ENCODE measurements at places on chromosomes 11 and 22.

DNA sequence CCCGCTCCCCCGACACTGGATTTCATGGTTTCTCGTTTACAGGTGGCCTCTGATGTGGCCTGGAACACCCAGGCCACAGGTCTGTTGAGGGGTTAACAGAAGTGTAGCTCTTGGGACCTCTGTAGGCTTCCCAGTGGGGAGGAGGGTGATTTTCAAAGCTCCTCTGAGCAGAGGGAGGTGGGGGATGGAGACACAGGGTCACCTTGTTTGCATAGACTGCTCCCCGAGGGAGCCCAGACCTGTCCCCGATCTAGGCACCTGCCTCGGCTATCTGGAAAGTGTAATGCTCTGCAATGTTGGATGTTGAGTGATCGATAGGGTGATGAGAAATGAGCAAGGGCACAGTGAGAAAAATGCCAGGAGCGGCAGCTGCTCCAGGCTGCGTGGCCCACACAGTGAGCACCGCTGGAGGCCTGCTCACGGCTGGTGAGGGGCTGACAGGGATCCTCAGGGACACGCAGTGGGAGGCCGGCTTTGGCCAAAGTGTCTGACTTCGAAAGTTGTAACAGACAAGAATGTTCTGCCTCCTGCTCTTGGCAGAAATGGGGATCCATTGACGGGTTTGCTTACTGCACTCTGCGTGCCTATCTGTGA is 594.1 kb downstream of the BRD1 start:
- no peak for DNase-seq

DNA sequence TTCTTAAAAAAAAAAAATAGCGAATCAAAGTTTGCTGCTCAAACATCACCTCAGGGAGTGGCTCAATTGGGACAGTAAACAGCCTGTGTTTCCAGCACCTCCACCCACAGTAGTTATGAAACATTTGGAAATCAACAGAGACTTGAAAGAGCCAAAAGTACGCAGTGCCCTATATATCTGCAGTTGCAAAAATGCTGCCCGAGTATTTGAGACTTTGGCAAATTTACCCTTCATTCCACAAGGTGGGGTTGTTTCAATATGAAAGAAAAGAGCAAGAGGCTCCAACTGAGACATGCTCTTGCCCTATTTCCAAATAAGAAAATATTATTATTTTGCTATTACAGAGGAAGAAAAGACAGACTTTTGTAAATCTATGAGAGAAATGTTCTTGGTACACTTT is 851.1 kb upstream of the RAG2 start:
- no peak for DNase-seq

DNA sequence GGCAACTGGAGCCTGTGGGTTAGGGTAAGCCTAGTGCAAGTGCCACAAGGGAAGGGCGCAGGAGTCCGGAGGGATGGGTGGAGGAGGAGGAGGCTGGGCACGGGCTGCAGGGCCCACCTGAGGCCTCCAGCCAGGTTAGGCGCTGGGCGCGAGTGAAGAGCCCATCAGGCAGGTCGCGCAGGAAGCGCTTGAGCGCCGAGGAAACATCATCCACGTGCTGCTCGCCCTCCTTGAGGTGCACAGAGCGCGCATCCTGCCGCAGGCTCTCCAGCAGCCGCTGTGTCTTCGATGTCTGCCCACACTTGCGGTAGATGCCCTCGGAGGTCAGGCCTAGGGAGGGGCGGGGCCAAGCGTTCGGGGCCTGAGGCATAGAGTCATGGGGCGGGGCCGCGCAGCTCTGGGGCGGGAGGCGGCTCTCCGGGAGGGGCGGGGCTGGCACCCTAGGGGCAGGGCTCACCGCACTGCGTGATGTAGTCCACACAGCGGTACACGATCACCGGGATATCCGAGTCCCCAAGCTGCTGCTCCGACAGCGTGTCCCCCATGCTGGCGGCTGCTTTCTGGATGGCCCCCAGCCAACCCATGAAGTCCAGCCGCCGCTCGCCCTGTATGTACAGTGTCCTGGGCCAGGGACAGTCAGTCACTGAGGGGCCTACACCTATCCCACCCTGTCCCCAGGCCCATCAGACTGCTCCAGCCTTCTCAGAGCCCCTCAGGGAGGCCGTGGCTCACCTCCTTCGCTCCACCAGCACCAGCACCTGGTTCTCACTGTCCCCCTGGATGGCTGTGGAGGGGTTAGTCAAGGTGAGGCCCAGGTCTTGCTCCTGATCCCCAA is 22.9 kb upstream of the PDE2A start:
- DNase-seq: no peak

DNA sequence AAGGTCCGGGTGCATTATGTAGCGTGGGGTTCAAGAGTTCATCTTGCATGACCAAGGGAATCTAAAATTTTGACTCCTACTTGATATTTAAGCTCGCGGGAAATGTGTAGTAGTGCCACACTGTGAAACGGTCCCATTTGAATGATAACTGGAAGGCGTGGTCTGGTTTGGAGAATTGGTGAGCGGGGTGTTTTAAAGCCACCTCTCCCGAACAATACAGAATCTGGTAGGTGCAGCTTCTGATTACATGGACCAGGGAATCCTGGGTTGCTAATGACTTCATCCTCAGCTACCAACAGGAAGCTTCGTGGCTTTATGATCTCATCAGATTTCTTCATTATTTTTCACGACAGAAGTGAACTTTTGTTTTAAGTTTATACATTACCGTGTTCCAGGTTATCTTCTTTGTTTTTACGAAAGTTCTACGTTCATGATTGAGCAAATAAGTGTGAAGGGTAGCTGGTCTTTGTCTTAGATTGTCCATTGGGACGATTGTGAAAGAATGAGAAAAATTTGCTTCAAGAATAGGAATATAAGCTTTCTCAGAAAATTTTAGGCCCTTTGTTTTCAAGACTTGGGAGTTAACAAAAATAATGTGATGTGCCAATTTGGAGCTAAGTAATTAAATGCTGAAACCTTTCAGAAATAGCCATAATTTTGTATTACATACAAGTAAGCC is 1.7 kb downstream of the QSER1 start:
- DNase-seq: no peak

DNA sequence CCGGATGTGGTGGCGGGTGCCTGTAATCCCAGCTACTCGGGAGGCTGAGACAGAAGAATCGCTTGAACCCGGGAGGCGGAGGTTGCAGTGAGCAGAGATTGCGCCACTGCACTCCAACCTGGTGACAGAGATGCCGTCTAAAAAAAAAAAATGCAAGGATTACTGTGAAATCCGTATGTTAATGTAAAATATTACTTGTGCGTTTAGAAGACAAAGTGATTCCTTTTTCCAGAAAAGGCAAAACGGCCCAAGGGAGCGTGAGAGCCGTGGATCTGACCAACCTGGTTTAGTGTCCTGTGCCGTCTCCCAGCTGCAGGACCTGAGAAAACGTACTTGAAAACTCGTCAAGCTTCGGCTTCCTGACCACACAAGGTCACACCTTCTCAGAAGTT is 905 bp downstream of the HDHD5 start:
- DNase-seq: no peak

DNA sequence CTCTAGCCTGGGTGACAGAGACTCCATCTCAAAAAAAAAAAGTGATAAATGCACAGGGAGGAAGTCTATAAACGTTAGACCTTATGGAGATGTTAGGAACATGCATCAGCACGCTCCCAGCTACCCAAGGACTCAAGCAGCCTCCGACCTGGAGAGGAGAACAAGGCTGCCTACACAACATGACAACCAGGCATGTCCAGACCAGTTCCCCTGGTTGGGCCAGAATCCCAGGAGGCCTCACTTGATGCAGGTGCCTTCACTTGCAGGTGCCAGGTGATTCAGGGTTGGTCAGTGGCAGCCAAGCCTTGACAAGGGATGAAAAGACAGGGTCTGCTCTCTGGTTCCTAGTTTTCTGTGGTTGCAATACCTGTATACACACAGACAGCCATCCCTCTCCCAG is 5.9 kb downstream of the RANGAP1 start:
- no peak for DNase-seq

GRCh38 chr11:17581036-17581731 is 34.1 kb downstream of the OTOG start:
- no peak for DNase-seq

DNA sequence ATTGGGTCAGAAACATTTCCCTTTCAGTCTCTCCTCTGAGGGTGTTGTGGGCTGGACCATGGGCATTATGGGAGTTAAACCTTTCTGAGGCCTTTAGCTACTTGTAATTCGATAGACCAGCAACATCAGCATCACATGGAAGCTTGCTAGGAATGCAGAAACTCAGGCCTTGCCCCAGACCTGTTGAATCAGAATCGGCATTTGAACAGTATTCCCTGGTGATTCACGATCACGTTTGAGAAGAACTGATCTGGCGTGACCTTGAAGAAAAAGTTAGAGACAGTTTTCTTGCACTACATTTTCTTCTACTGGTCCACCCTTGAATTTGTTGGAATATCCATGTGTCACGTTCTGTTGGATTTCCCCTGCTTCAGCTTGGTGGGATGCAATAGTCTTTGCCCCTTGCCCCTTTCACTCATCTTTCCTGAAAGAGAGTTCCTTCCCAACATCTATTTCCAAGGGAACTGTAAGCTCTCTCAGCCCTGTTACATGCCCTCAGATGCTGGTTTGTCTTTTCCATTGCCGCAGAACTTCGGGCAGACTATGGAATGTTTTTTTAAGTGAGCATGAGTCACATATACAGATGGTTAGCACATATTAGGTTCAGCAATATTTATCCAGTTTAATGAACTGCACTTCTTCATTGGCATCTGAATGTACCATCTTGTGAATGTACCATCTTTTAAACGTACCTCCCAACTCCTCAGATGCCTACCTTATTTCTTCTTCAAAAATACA is 23.9 kb downstream of the EHF start:
- DNase-seq: no peak

DNA sequence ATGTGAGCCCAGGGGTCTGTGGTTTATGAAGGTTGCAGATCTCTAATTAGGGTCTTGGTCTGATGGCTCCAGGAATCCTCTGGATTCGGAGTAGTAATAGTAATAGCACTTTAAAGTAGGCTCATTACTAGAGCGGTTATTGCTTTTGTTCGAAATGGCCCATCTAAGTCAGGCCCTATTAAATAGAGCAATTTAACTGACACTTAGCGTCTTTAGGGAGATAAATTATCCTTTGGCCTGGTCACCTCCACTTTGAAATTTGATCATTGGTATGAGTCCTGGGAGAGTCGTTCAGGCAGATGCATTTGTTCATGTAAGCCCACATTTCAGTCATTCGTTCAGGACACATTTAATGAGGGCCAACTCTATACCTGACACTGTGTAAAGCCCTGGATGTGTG is 54.8 kb downstream of the LDLRAD3 start:
- DNase-seq: no peak

DNA sequence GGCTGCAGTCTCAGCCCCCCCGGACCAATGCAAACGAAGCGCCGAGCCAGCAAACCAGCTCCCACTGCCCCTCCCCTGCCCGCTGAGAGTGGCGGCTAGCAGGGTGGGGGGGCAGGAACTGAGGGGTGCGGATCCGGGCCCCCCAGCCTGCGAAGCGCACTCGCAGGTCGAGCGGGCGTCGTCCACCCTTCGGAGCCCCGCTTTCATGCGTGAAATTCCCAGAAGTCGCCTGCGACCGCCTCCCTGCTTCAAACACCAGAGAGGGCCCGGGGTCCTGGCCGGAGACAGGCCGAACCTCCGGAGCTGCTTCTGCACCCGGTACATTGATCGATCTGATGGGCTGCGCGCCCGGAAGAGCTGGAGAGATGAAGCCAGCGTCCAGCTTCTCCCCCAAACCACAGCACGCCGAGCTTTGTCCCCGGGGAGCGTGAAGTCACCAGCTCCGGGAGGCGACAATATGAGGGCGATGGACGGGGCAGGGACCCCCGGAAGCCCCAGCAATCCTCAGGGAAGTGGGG is 646 bp upstream of the PATZ1 start:
- peak; percentile 44 for DNase-seq

All from naive B cell (primary cell).